ENCODE measurements at places on chromosomes 5 and 9.

GRCh38 chr5:134948911-134949310 is 18.8 kb upstream of the CATSPER3 start:
- DNase-seq = no peak

- DNase-seq = no peak
Measured at GRCh38 chr9:68819065-68819464, 114.0 kb downstream of the PIP5K1B start.

DNA sequence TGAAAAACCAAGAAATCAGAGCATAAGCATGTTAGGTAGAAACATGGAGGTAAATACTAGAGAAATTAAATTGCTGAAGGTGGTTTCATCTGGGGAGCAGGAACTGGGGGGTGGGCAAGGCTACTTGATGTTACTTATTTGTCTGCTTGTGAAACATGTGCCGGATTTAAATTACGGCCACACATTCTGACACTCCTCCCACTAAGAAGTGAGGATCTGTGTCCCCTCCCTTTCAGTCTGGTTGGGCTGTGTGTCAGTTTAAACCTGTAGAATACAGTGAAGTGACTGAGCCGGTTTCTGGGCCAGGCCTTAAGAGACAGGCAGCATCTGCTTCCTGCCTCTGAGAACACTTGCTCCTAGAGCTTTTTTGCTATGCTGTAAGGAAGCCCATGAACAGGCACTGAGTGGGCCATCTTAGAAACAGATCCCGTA is 2.3 kb upstream of the IARS1 start:
- no peak for DNase-seq

GRCh38 chr5:124446120-124446519 is 300.3 kb downstream of the ZNF608 start:
- no peak for DNase-seq

DNA sequence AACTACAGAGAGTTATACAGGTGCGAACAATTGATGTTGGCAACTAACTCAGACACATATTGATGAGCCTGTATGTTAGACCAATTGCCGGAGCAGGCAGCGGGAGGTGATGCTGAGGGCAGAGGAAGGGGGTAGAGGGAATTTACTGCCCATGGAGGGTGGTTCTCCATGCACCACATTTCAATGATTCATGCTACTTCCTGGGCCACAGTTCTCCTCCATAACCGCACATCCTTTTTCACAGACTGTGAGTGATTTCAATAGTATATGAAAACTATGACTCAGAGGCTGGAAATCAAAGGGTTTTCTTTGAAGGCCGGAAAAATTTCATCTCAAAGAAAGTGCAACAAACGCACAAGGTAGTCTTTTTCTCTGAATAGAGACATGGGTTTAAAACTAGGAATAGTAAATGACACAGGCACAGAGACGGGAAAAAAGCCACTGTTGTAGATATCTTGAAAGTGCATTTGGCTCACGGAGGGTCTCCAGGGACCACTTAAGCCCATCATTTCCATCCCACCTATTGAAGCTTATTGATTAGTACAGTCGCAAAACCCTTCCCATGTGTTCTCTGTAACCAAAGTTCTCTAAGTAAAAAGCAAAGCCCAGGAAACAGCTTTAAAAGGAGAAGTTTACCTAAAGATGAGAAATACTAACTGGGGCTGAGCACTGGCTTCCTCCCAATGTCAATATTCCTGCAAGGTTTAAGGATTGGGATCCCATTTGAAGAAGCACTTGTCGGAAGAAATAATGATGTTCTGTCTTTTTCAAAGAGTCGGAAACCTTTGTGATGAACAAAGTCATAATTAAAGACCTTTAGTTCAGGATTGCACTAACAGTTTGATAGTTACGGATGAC is 28.0 kb upstream of the ADAM19 start:
- DNase-seq = peak; percentile 49

DNA sequence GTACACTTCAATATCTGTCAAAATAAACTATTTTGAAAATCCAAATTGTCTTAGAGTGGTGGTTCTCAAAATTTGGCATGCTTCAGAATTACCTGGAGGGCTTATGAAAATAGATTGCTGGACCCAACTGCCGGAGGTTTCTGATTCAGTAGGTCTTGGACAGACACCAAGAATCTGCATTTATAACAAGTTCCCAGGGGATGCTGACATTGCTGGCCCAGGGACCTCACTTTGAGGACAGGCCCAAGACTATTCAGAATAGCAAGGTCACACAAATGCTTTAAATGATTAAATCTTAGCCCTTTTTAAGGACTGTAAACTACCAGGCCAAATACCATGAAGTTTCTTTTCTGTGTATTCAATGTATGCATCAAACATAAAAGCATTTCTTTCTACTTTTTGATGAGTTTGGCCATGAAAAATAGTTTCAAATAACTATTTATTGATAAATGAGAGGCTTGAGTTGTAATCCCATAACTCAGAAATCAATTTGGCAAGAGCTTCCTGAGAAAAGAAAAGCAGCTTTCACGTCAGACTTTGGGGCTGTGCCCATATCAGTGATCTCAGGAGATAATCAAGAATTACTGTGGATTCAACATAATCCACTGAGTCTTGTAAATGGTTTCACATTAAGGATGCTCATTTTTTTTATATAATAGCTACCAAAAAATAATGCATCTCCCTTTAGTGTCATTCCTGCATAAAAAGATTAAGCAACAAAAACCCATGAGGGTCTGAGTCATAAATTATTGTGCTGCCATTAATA is 191.4 kb downstream of the FRMD3 start:
- no peak for DNase-seq

DNA sequence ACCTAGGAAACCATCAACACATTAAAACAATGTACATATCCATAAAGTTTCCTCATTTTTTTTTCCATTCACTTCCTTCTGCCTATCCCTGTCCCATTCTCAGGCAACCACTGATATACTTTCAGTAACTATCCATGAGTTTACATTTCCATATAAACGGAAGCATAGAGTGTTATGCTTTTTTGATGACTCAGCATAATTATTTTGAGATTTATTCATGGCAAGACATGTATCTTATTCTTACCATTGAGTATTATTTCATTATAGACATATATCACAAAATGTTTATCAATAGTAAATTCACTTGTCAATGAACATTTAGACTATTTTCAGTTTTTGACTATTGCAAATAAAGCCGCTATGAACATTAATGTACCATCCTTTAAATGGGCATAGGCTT is 1786.8 kb upstream of the ACO1 start:
- DNase-seq = no peak

DNA sequence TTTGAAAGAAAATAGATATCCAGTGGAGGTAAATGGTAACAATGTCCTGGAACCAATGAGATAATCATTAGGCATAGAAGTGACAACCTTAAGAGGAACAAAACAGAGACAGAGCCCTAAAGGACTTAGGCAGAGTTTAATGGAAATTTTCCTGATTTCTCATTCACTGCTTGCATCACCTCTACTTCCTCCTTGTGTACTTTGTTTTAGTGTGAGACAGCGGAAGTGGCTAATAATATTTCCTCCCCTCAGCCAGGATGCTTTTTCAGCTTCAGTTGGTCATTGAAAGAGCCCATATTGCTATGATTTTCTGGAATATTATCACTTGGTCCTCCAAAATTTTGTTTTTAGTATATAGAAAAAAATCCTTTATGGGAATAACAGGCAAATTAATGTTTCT is 153.4 kb upstream of the MPDZ start:
- DNase-seq = no peak

DNA sequence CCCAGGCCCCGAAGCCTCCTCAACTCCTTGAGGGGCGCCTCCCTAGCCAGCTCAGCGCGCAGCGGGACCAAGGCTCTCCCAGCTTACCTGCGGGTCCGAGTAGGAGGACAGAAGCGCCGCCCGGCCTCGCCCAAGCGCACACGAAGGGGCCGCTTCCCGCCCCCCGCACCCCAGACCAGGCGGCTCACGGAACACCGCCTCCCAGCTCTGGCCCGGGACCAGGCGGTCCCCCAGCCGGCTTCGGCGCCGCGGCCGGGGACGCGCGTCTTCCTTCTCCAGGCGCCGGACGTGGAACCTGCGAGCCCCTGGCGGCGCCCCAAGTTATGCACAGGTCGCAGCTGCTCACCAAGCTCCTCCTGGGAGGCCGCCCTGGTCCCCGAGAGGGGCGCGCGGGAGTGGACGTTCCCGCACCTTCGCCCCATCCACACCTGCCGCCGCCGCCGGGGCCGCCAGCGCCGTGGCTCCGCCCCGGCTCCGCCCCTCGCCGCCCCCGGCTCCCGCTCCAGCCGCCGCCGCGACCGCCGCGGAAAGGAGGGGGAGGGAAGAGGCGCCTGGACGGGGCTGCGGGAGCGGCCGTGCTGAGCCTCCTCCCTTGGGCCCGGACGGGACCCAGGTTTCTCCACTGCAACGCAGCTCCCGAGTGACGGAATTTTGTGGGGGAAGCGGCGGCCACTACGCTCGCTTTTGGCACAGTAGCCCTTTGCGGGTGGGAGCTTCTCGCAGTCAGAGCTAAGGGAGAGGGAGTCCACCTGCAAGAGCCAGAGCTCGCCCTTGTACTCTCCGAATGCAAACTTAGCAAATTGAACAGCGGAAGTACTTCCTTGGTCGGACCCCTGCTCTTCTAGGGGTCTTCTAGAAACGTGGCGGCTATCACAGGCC is 77.5 kb upstream of the IFNE start:
- DNase-seq = peak; percentile 33

DNA sequence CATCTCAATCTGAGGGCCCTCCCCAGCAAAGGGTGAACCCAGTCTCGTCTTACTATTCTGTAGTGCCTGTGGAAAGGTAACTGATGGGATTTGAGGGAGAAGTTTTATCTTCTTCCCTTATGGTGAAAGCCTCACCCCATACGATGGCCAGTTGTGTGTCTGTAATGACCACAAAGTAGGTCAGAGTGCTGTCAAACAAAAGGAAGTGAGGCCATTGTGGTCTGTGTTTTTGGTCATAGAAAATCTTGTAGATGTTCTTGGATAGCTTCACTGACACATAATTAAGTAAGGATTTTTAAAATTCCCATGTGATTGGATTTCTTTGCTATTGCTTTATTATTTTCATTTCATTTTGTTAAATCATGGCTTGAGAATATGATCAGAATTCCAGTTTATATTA is 505.1 kb upstream of the KLF4 start:
- DNase-seq = no peak

GRCh38 chr9:119961774-119962424 is 592.7 kb upstream of the BRINP1 start:
- DNase-seq = no peak

- no peak for DNase-seq
Measured at GRCh38 chr5:124701016-124701415, 45.4 kb downstream of the ZNF608 start.

Data from stimulated activated CD4-positive, alpha-beta T cell treated with anti-CD3 and anti-CD28 coated beads, TNF-alpha, amount 100 ng/mL, for 4 hours (primary cell).